Head of caudate nucleus (tissue), 42 donors: ENCODE measurements at places on chromosomes 2 and 18.

- DNase-seq: no peak
Observed at GRCh38 chr2:36597003-36597531, 901 bp downstream of the FEZ2 start.

DNA sequence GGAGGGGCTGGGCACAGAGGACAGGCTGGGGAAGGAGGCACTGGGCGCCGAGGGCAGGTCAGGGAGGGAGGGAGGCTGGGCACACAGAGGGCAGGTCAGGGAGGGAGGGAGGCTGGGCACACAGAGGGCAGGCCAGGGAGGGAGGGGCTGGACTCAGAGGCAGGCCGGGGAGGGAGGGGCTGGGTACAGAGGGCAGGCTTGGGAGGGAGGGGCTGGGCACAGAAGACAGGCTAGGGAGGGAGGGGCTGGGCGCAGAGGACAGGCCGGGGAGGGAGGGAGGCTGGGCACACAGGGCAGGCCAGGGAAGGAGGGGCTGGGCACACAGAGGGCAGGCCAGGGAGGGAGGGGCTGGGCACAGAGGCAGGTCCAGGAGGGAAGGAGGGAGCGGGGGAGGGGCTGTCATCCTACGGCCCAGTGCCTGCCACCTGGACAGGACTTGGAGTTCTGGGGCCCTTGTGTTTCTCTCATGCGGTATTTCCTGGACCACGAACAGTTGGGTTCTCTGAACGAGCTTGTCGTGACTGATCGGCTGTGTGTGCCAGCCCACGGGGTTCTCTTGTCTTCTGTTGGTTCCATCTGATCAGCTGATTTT is 46.7 kb upstream of the KCNG2 start:
- peak; percentile 43 for DNase-seq

DNA sequence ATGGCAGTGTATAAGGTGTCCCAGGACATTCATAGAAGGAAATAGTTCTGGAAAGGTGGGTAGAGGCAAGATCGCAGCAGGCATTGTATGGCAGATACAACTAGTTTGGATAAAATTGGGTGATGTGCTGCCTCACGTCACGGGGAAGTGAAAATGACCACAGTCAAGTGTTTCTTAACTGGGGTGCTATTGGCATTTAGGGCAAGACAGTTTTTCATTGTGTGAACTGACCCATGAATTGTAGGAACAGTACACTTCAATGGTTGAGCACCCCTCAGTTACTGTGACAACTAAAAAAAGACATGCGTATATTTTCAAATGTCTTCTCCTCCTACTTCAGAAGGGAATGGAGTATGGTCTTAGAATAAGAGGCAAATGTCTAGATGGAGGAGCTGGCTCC is 22.3 kb upstream of the CYRIA start:
- DNase-seq: no peak

- DNase-seq: no peak
Observed at GRCh38 chr2:44802777-44803424, 138.6 kb upstream of the SIX3 start.
